Activated CD8-positive, alpha-beta memory T cell treated with anti-CD3 and anti-CD28 coated beads for 1 hour (primary cell): ENCODE measurements at places on chromosomes 7 and 10.

GRCh38 chr10:76433161-76434005 lies 1002.0 kb downstream of the LRMDA start:
- DNase-seq: no peak

- DNase-seq: no peak
These were observed 110.6 kb downstream of the ABLIM1 start for GRCh38 chr10:114547514-114547913.

- DNase-seq: no peak
These were observed 1.2 kb downstream of the HOXA11 start for GRCh38 chr7:27183682-27184336.

DNA sequence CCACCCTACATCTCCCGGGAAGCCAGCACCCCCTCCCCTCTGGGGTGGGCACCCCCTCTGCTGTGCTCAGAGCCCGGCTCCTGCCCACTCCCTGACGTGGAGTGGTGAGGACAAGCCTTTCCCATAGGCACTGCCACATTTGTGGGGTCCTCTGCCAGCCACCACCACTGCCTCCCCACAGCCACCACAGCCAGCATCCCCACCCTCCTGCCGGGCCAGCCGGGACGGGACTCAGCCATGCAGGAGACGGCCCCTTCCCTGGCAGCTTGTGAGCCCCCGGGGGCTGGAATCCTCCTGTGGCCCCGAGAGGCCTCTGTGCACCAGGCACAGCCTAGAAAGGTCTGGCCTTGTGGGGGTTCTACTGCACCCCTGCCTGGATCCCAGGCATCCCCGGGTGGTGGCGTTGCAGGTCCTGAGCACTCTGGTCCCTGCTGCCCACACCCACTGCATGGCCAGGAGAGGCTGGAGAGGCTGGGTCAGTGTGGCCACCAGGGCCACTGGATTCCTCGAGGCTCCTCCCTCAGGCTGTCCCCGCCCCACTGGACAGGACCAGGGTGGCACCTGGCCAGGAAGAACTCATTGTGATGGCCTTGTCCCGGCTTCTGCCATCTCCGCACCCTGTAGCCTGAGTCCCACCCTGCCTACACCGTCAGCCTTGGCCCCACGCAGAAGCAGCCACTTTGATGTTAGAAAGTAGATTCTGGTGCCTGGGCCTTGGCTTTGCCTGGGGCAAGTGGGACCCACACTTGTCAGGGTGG lies 148.0 kb downstream of the EBF3 start:
- DNase-seq: no peak

- DNase-seq: no peak
These were observed 97.1 kb downstream of the GPR85 start for GRCh38 chr7:112989531-112989930.

- no peak for DNase-seq
These were observed 28.3 kb upstream of the LMTK2 start for GRCh38 chr7:98078197-98078870.

GRCh38 chr10:5349362-5349761 lies 15.4 kb upstream of the UCN3 start:
- no peak for DNase-seq

DNA sequence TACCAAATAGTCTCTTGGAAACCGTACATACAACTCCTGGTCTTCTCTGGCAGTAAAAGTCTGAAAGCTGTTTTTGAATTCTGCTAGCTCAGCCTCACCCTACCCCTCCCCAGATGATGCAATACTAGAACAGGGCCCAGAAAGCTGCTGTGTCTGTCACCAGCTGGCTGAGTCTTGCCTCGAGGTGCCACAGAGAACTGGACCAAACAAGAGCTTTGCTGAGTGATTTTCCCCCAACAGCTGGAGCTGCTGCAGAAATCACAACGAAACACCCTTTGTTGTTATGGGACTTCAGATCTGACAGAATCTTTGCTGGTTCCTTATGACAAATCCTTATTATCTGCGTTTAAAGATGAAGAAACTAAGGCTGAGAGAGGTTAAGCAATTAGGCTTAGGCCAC lies 134.1 kb downstream of the SPAG6 start:
- no peak for DNase-seq

DNA sequence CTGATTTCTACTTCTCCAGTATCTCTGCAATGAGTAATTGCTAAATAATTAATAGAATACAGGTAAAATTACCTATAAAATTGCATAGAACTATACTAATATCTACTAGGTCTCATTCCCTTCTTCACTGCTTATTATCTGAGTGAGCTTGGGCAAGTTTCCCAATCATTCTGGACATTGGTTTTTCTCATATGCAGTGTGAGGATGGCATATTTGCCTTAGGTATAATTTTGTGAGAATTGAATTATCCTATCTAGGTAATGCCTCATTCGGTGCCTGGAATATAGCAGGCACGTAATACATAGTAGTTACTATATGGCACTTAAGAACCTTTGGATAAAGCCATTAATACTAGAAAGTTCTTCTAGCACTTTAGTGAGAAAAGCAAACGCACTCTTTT lies 434.7 kb downstream of the GATA3 start:
- no peak for DNase-seq

- DNase-seq: no peak
These were observed 739 bp upstream of the CCDC186 start for GRCh38 chr10:114174695-114175188.

GRCh38 chr10:122495406-122496340 lies 34.3 kb downstream of the HTRA1 start:
- no peak for DNase-seq

DNA sequence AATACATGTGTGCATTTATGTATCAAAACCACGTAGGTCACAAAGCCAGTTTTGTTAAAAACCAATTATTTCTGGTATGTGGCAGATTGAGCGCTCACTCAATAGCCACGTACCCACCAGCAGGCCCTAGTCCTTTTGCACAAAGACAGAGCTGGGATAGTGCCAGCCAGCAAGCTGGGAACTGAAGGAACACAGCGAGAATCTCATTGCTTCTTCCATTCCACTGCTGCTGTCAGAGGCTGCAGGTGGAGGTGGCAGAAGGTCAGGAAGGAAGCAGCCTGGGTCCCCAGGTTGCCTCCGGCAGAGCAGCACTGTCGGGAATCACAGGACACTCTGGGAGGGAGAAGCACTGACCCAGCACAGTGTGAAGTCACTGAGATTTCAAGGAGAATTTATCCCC lies 385.5 kb upstream of the PFKP start:
- no peak for DNase-seq

- DNase-seq: no peak
These were observed 14.5 kb upstream of the VCL start for GRCh38 chr10:73983096-73984047.

- DNase-seq: no peak
These were observed 565.8 kb downstream of the NRG3 start for GRCh38 chr10:82440775-82441174.

GRCh38 chr7:95636140-95636940 lies 40.0 kb upstream of the PDK4 start:
- DNase-seq: no peak

DNA sequence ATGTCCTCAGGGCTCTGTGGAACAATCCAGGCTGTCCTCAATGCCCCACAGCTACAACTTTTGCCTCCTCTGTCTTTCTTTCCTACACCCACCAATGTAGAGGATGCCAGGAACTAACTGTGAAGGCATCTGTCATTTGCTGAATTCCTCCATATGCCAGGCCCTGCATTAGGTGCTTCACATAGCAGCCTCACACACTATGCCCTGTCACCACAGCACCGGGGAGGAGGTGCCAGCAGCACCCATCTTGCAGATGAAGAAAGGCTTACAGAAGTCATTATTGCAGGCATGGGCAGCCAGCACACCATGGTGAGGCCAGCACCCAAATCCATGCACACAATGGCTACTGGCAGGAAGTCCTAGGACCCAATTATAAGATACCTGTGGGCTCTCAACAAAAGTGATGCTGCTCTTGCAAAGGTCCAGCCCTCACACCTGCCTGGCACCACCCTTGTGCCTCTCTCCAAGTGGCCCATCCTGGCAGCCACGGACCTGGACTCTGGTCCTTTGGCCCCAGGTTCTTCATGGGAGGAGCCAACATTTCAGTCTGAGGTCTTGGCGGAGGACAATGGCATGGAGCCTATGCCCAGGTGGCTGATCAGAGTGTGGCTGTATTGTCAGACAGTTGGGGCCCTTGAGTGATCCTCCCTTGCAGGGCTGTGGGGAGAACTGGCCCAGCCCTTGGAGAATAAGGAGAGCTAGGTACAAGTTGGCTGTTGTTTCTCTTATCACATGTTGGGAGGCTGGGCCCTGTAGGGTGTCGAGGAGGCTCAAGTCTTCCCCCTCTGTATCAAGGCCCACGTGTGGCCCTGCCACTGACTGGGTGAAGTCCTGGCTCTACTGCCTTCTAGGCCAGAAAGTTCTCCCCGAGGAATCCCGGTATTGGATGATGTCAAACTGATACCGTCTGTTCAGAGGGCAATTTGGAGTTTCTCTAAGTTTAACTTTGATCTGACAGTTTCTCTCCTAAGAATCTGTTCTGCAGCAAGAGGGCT lies 14.4 kb upstream of the MYL7 start:
- DNase-seq: no peak

DNA sequence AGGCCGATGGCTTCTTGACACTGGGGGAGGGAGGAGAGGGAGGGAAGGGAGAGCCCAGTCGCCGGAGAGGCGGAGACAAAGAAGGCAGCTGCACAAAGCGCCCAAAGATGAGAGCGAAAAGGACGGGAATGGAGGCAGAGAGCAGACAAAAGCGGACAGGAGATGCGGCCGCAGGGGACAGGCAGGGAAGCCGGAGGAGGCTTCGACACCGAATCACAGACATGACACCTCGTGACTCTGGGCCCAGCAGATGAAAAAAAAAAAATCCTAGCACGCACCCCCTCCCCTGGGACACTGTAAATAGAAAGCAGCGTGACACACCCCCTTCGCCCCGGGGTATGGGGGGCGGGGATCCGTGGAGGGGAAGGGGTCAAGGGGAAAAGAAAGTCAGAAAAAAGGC lies 976 bp downstream of the NAT16 start:
- DNase-seq: no peak

DNA sequence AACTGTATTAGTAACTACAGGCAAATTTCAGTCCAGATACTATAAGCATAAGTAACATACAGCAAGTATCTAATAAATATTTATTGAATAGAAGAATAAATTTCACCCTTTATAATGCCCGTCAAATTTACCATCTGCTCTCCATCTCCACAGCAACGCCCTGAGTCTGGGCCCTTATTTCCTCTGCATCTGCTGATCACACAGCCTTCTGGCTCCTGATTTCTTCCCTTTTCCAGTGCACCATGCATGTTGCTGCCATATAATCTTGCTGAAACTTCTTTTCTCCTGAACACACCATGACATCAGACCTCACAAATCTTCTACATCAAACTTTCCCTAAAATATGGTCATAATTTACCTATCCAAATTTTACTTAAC lies 15.4 kb downstream of the HYCC1 start:
- no peak for DNase-seq

DNA sequence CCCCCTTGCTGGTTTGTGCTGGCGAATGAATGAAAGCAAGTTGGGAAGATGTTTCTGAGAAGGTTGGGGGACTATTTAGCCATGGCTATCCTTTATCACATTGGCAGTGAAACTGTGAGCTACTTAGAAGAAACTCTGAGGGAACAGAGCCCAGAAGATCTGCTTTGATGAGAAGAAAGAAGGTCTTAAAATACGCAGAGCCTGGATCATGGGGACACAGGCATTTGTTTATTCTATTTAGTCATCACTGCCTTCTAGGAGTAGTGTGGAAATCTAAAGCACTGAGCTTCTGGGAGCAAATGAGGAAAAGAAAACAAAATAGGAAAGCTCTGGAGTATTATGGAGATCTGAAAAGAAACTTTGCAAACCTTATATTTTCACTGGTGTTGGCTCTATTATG lies 28.5 kb downstream of the CPED1 start:
- DNase-seq: no peak

GRCh38 chr7:137870078-137870477 lies 23.3 kb upstream of the DGKI start:
- no peak for DNase-seq

DNA sequence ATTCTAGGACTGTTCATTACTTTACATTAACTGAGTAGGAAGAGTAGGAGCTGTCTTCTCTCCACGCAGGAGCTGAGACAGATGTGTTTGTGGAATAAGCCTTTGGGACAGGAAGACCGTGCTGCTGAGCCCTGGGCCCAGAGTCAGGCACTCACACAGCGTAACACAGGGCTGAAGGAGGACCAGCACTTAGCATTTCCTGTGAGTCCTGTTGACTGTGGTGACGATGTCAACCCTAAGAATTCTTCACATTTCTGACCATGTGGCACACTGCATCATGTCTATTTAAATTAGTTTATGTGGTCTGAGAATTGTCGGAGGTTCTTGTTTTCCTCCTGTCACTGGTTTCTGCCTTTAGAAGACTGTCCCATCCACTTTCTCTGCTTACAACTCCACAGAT lies 117.2 kb downstream of the PIP4K2A start:
- DNase-seq: no peak

- DNase-seq: no peak
These were observed 56.5 kb downstream of the KIAA1549 start for GRCh38 chr7:138924501-138925225.

DNA sequence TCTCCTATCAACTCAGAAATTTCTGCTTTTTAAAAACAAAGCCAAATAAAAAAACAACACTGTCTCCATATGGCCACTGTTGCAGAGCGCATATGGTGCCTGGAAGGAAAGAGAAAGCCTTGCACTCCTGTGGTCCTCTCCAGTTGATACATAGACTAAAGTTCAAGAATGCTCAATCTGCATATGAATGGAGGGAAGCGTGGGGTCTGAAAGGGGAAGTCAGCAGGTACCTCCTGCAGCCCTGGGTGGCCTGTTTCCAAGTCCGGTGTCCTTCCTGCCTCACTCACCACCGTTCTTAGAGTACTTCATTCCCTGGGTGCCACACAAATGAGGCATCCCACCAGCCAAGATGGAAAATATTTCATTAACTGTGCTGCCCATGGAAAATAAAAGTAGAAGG lies 138.3 kb upstream of the PALS2 start:
- no peak for DNase-seq

- no peak for DNase-seq
These were observed 172.4 kb upstream of the ZNF32 start for GRCh38 chr10:43821103-43821502.

GRCh38 chr7:84916161-84916560 lies 270.7 kb downstream of the SEMA3D start:
- DNase-seq: no peak

DNA sequence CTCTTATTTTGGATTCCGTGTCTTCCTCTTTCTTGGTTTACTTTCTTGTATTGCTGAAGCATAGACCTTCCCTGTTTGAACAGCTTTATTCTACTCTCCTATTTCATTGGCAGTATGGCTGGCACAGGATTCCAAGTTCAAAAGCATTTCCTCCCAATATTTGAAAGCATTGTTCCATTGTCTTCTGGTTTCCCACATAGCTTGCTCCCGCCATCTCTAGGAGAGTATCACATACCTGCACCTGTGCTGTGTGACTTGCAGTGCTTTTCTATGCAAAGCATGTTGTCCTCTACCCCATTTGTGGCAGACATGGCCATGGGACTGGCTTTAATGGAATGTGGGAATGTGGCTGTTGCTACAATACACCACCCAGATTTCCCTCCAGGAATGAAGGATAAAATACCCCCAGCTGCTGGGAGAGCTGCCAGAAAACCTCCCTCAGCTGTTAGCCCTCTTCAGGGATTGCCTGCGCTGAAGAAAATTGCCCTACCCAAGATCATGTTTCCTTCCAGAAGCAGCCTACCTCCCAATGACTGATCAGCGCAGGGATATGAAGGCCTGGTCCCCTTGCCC lies 6.9 kb upstream of the MYOF start:
- DNase-seq: no peak

- no peak for DNase-seq
These were observed 57.5 kb downstream of the KLHDC10 start for GRCh38 chr7:130127821-130128317.

- no peak for DNase-seq
These were observed 1.1 kb upstream of the CDH23 start for GRCh38 chr10:71395621-71396020.
